Activated T-helper 2 cell treated with anti-CD3 and anti-CD28 coated beads, Interferon-gamma antibody, Interleukin-2, Interleukin-4, amounts not matched to agents 10 μg/mL and 5 μg/mL and 100 μg/mL, durations not matched to agents 14 hours and 24 hours and 36 hours (primary cell): ENCODE measurements at places on chromosomes 12 and 14.

DNA sequence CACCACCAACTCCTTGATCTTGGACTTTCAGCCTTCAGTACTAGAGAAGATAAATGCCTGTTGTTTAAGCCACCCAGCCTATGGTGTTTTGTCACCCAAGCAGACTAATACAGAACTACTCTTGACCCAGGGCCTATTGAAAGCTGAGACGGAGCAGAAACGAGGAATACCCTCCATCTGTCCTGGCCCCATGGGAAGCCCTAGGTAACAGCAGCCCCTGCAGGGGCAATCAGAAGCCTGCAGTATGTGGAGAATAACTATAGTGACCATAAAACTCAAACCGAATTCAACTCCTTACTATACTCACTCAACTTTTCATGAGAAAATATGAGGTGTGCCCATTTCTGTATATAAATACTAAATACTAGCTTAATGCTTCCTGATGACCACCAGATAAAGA lies 307.4 kb downstream of the NUAK1 start:
- H3K27ac ChIP-seq, result no peak overlapping the region
- H3K36me3 ChIP-seq, result no peaks in the 10 kb centered on the region
- H3K4me1 ChIP-seq, result no peaks in the 10 kb centered on the region
- no peak for DNase-seq
- no peaks in the 10 kb centered on the region for H3K27me3 ChIP-seq

GRCh38 chr14:50560931-50561285 lies 963 bp downstream of the ATL1 start:
- no peak overlapping the region for H3K27ac ChIP-seq
- DNase-seq, result peak; percentile 22
- H3K4me1 ChIP-seq, result peaks cover 14% of the 10 kb centered on the region
- no peaks in the 10 kb centered on the region for H3K36me3 ChIP-seq
- peak overlapping the region; percentile 69 for H3K4me3 ChIP-seq

DNA sequence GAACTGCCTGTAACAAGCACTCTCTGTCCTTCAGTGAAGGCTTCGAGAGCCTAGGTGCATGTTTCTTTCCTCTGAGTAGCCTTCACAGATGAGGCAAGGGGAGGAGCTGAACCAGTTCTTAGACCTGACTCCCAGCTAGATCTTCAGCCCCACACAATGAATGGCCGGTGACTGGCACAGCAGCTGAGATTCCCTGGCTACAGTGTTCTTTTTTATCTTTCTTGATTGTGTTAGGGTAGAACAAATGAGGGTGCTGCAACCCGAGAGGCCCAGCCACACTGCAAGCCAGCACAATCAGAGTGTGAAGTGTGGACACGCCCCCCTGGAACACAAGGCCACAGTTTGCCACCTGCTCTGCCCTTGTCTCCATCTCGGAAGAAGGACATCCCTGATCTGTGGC lies 19.1 kb upstream of the COL2A1 start:
- H3K27me3 ChIP-seq, result peaks cover 22% of the 10 kb centered on the region
- no peak for DNase-seq
- no peak overlapping the region for H3K27ac ChIP-seq
- no peaks in the 10 kb centered on the region for H3K4me1 ChIP-seq
- no peaks in the 10 kb centered on the region for H3K36me3 ChIP-seq

GRCh38 chr12:117521346-117521745 lies 159.9 kb upstream of the NOS1 start:
- H3K36me3 ChIP-seq, result no peaks in the 10 kb centered on the region
- no peaks in the 10 kb centered on the region for H3K4me1 ChIP-seq
- H3K4me3 ChIP-seq, result no peak overlapping the region
- H3K27ac ChIP-seq, result no peak overlapping the region
- DNase-seq, result no peak

DNA sequence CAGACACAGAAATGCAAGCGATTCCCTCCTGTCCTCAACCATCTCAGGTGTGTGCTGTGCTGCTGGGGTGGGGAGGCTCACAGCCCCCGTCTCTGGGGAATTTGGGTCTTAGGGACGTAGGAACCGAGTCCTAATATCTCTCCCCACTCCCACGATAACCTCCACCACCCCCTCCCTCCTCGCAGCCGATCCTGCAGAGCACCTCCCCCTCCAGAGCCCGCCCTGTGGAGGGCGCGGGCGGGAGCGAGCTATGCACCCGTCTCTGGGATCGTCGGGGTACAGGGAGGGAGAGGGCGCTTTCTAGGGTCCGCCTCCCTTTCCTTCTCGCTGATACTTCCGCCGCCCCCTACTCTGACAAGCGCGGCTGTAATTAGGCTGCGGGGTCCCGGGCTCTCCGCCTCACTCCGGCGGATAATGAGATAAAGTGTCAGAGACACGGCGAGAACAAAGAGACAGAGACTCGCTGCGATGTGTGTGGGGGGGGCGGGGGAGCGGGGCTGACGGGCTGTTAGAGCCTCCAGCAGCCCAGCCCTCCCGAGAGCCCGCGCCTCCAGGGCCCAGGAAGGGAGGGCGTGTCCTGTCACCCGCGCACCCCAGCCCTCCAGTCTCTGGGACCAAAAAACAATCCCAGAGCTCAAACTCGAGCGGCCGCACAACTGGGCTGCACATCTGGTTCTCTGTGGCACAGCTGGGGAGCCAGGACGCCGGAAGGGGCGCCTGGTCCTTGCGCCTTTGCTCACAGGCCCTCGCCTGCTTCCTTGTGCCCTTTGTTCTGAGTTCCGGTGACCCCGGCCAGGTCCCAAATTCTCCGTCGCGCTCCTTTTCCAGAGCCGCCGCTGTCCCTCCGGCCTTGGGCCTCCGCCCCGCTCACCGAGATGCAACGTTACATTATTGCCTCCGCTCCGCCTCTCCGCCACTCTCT lies 8.7 kb downstream of the SHMT2 start:
- peaks cover 39% of the 10 kb centered on the region for H3K27me3 ChIP-seq
- peak overlapping the region; percentile 91 for H3K4me3 ChIP-seq
- H3K36me3 ChIP-seq, result peaks cover 33% of the 10 kb centered on the region
- no peak for DNase-seq

DNA sequence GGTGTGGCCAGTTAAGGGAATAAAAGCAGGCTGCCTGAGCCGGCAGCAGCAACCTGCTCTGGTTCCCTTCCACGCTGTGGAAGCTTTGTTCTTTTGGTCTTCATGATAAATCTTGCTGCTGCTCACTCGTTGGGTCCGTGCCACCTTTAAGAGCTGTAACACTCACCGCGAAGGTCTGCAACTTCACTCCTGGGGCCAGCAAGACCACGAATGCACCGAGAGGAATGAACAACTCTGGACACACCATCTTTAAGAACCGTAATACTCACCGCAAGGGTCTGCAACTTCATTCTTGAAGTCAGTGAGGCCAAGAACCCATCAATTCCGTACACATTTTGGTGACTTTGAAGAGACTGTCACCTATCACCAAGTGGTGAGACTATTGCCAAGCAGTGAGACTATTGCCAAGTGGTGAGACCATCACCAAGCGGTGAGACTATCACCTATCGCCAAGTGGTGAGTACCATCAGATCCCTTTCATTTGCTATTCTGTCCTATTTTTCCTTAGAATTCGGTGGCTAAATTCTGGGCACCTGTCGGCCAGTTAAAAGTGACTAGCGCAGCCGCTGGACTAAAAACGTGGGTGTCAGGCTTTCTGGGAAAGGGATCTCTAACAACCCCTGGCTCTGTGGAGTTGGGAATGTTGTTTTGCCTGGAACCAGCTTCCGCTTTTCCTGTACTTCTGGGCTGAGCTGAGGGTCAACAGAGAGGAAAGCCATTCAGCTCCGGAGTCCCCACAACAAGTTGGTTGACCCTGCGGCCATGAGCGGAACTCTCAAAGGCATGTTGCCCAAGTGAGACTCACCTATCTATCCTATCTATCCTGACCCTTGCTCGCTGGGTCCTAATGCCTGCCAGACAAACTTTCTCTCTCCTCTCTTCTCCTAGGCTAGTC lies at the start of gene DHRS2:
TSS of gene DHRS2 (plus strand) at position 48 of the 895 bp plus-strand sequence. CDS start 2,501 bp downstream, outside the sequence.
- H3K4me1 ChIP-seq, result peaks cover 7% of the 10 kb centered on the region
- no peak for DNase-seq
- peaks cover 4% of the 10 kb centered on the region for H3K27me3 ChIP-seq
- H3K36me3 ChIP-seq, result no peaks in the 10 kb centered on the region

DNA sequence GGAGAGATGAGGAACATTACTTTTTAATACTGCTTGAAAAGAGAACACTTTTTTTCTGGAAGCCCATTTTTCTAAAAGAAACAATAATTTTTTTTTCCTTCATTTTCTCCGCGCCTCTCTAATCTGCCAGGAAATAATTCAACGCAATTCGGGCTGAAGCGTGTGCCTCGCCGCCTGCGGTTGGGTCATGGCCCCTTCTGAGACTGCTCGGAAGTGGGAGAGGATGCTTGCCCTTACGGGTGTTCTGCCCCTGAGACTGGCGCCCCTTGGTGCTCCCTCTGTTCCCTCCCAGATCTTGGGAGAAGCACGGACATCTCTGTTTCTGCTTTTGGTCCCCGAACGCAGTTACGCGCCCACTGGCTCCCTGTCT lies 332 bp upstream of the TBC1D30 start:
- no peaks in the 10 kb centered on the region for H3K36me3 ChIP-seq
- H3K4me3 ChIP-seq, result peak overlapping the region; percentile 13
- H3K27me3 ChIP-seq, result peaks cover 55% of the 10 kb centered on the region

GRCh38 chr14:56137453-56137807 lies 19.2 kb downstream of the PELI2 start:
- DNase-seq, result no peak
- H3K4me3 ChIP-seq, result no peak overlapping the region
- H3K27ac ChIP-seq, result no peak overlapping the region
- no peaks in the 10 kb centered on the region for H3K36me3 ChIP-seq
- H3K4me1 ChIP-seq, result peaks cover 4% of the 10 kb centered on the region

GRCh38 chr12:48997719-48998496 lies 1.3 kb downstream of the DDN start:
- H3K4me3 ChIP-seq, result no peak overlapping the region
- peaks cover 31% of the 10 kb centered on the region for H3K36me3 ChIP-seq
- peaks cover 46% of the 10 kb centered on the region for H3K27me3 ChIP-seq
- H3K27ac ChIP-seq, result no peak overlapping the region
- DNase-seq, result no peak
- peaks cover 27% of the 10 kb centered on the region for H3K4me1 ChIP-seq

DNA sequence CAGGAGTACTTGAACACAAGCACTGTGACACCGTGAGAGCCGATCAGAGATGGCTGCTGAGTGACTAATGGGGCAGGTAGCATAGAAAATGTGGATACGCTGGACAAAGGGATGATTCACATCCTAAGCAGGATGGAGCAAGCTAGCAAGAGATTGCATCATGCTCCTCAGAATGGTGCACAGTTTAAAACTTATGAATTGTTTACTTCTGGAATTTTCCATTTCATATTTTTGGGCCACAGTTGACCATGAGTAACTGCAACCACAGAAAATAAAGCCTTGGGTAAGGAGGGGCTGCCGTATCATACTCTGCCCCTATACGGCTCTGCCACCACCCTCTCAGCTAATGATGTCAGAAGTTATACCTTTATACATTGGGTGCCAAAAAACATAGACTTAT lies 23.3 kb upstream of the MARK3 start:
- H3K27me3 ChIP-seq, result no peaks in the 10 kb centered on the region
- H3K27ac ChIP-seq, result no peak overlapping the region
- no peak overlapping the region for H3K4me3 ChIP-seq
- H3K36me3 ChIP-seq, result peaks cover 13% of the 10 kb centered on the region

DNA sequence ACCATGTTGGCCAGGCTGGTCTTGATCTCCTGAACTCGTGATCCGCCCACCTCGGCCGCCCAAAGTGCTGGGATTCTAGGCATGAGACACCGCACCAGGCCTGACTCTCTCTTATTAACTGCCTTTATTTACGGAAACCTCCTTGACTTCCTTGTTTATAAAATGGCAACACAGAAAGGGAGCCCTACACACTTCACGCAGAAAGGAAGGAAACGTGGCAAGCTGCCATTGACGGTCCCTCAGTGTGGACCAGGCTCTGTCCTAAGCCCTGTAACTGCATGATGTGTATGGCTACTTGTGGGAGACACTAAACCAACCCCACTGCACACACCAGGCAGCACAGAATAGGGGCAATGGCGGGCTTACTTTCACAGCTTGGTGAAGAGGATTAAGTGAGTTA lies 11.7 kb downstream of the CINP start:
- H3K27ac ChIP-seq, result no peak overlapping the region
- no peaks in the 10 kb centered on the region for H3K4me1 ChIP-seq
- no peak for DNase-seq
- no peak overlapping the region for H3K4me3 ChIP-seq

- H3K4me3 ChIP-seq, result no peak overlapping the region
- peaks cover 77% of the 10 kb centered on the region for H3K27me3 ChIP-seq
- no peak overlapping the region for H3K27ac ChIP-seq
- peaks cover 7% of the 10 kb centered on the region for H3K4me1 ChIP-seq
- DNase-seq, result no peak
Observed at GRCh38 chr12:65828711-65829339, 4.5 kb downstream of the HMGA2 start.

- peaks cover 14% of the 10 kb centered on the region for H3K27me3 ChIP-seq
- no peak overlapping the region for H3K4me3 ChIP-seq
- H3K4me1 ChIP-seq, result no peaks in the 10 kb centered on the region
- H3K36me3 ChIP-seq, result no peaks in the 10 kb centered on the region
- no peak for DNase-seq
Observed at GRCh38 chr14:21543963-21544362, 17.8 kb upstream of the SALL2 start.

DNA sequence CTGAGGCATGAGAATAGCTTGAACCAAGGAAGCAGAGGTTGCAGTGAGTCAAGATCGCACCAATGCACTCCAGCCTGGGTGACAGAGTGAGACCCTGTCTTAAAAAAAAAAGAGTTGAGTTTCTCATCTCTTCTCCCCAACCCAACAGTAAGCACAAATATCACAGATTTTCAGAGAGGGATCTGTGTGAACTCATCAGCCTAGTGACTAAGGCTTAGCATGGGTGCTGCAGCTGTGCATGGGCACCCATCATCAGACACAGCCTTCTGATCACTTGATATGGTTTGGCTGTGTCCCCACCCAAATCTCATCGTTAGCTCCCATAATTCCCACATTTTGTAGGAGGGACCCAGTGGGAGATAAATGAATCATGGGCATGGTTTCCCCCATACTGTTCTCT lies 298.9 kb downstream of the PCNX1 start:
- H3K27ac ChIP-seq, result no peak overlapping the region
- H3K36me3 ChIP-seq, result no peaks in the 10 kb centered on the region
- peaks cover 10% of the 10 kb centered on the region for H3K27me3 ChIP-seq
- H3K4me1 ChIP-seq, result no peaks in the 10 kb centered on the region
- no peak for DNase-seq

GRCh38 chr12:46908936-46909635 lies 83.3 kb upstream of the SLC38A4 start:
- no peak for DNase-seq
- H3K4me1 ChIP-seq, result no peaks in the 10 kb centered on the region
- no peak overlapping the region for H3K4me3 ChIP-seq
- H3K27me3 ChIP-seq, result peaks cover 11% of the 10 kb centered on the region

GRCh38 chr12:115322275-115322674 lies 638.3 kb upstream of the TBX3 start:
- no peaks in the 10 kb centered on the region for H3K36me3 ChIP-seq
- H3K27me3 ChIP-seq, result no peaks in the 10 kb centered on the region
- no peak overlapping the region for H3K27ac ChIP-seq
- no peaks in the 10 kb centered on the region for H3K4me1 ChIP-seq

- H3K4me3 ChIP-seq, result no peak overlapping the region
- no peak for DNase-seq
Observed at GRCh38 chr12:120247621-120248030, 17.9 kb downstream of the PXN start.

- H3K4me3 ChIP-seq, result no peak within 1 kb of the TSS
- peaks cover 7% of the 10 kb centered on the region for H3K4me1 ChIP-seq
- peak; percentile 53 for DNase-seq
- no peak within 1 kb of the TSS for H3K27ac ChIP-seq
- no peaks in the 10 kb centered on the region for H3K36me3 ChIP-seq
- peaks cover 78% of the 10 kb centered on the region for H3K27me3 ChIP-seq
Observed at GRCh38 chr12:54032627-54033100, at the start of gene HOXC5. Gene HOXC5 (plus strand): TSS chr12:54033050. CDS start chr12:54033123, 73 bp downstream.
